ENCODE measurements at places on chromosomes 12 and 14. TPM values are rescaled to one million over a fixed set of nuclear protein-coding genes. Genes with fewer than 3 reads are reported as not detected.

Gene CEBPE
- total RNA-seq = not detected

GRCh38 chr12:31756977-31757420 lies 28.2 kb upstream of the AMN1 start:
- no peak for DNase-seq

Gene PPFIA2
- total RNA-seq = not detected

Gene EPYC
- not detected for total RNA-seq

GRCh38 chr12:103272949-103273348 lies 222.8 kb downstream of the C12orf42 start:
- no peak for DNase-seq

Gene PARP11
- 1.8 TPM for total RNA-seq

DNA sequence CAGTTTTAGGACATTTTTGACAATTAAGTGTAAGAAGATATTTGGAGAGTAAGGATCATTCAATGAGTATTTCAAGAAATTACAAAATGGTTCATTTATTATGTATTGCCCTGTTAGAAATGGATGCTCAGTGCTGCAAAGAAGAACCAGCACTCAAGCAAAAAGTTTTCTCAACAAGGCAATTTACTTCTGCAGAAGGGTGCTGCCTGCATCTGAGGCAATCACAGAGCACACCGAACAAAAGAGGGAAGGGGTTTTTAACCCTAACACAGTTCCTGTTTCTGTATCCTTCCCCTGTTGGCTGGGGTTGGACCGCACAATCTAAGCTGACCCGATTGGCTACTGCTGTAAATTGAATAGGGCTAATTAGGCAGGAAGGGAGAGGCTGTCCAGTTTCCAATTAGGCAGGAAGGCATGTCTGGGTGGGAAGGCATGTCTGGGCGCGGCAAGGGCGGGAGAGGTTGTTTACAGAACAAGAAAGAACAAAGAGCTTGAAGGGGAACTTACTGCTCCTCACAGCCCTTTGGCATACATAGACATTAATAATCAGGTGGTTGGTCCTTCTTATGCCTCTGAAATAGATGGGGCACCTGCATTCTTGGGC lies 41.4 kb downstream of the SPTSSA start:
- DNase-seq = no peak

DNA sequence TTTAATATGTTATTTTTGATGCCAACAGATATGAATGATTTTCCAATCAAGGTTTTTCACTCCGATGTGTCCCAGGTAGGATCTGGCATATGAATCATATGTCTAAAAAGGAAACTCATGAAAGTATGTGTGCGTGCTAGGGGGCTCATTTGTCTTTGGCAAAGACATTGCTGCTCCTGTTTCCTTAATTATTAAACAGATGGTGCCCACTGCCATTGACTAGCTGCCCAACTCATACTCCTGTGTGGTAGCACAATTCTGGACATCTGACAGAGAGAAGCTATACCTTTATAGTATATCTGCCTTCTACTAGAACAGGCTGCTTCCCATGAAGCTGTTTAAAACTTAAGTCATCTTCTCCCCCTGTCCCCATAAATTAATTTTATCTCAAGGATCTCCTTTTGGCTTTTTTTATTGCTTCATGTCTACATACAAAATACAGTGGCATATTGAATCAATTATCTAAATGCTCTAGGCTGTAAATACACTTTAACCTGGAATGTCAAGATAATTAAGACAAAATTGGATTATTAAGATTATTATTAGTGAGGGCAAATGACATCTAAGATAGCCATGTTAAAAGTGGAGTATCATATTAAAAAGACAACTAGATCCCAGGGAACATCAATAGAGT lies 1.4 kb upstream of the PDE3A start:
- no peak for DNase-seq

GRCh38 chr12:82099216-82099615 lies 259.0 kb downstream of the CCDC59 start:
- no peak for DNase-seq

Gene MYH6
- total RNA-seq = not detected

GRCh38 chr12:52083638-52083996 lies 4.1 kb downstream of the SMIM41 start:
- no peak for DNase-seq

DNA sequence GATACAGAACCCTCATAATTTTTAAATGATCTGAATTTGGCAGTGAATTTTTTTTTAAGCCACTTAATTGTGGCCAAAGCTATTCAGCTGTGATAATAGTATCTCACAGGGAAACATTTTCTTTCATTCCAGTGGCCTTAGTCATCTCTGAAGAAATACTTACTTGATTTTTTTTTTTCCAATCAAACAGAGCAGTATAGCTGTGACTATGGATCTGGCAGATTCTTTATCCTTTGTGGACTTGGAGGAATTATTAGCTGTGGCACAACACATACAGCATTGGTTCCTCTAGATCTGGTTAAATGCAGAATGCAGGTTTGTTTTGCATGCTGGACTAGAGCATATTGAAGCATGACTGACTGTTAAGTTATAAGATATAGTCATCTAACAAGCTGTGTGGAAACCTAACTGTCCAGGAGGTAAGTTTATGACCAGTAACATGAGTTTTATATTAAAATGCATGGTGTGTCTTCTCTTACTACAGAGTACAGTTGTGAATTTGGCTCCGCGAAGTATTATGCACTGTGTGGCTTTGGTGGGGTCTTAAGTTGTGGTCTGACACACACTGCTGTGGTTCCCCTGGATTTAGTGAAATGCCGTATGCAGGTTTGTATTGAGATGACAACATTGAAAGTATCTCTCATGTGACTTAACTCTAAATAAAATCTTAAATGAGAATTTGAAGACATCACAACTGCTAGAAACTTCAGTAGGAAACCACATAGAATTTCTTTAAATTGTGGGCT lies 1.9 kb downstream of the SLC25A3 start:
- no peak for DNase-seq

DNA sequence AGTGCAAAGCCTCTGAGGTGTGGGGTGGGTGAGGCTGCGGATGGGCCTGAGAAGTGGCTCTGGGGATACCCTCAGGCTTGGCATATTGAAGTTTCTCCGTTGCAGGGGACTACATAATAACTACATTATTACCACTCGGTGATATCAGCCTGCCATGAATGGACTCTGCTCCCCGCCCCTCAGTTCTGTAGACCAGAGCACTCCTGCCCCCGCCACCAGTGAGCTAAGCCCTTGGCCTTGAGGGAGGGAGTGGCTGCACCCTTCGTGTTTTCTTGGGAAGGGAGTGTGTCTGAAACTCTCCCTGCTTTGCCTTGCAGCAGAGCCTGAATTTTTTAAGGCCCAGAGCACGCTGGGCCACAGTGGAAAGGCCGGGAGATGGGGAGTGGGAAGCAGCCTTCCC lies 1.7 kb downstream of the ORAI1 start:
- no peak for DNase-seq

GRCh38 chr12:20631711-20632110 lies 63.4 kb upstream of the SLCO1C1 start:
- DNase-seq = no peak

Gene RESF1
- total RNA-seq = 74.9 TPM

- DNase-seq = no peak
These were observed 42.3 kb downstream of the ISCA2 start for GRCh38 chr14:74535756-74536325.

DNA sequence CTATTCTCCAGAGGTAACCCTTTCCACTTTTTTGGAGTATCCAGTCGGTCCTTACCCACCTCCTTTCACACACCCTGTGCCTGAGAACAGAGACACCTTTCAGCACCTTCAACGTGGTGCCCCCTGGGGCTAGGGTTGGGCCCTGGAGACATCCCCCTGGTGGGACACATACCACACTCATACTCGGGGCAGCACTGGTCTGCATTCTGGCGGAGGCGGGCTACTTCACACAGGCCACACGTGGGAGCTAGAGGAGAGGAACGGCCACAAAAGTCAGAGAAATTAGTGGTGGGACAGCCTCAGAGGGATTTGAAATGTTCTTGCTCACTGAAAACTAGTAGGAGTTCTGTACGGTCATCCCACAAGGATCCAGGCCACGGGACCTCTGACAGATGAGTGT lies 39.8 kb upstream of the ANO2 start:
- DNase-seq = no peak

DNA sequence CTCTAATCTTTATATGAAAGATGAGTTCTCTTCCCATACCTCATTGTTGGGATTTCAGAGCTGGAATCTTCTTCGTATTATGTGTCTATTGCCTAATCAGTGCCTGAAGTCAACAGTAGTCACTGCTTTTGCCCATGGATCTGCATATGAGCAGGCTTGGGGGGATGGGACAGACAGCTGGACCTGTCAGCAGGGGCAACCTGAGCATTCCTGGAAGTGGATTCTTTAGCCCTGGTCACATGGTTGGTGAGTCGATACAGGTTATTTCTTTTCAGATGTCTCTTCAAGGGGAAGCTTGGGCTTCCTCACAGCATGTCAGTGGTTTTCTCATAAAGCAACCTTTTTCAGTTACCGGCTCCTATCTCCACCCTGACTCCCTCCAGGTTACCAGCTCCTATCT lies 97.3 kb upstream of the RBM19 start:
- DNase-seq = no peak

Gene HOXC12
- 13.6 TPM for total RNA-seq

Gene TBX3
- total RNA-seq = 15.2 TPM

Gene OR4E2
- not detected for total RNA-seq

GRCh38 chr12:75960954-75961661 lies 70.5 kb downstream of the PHLDA1 start:
- DNase-seq = no peak

DNA sequence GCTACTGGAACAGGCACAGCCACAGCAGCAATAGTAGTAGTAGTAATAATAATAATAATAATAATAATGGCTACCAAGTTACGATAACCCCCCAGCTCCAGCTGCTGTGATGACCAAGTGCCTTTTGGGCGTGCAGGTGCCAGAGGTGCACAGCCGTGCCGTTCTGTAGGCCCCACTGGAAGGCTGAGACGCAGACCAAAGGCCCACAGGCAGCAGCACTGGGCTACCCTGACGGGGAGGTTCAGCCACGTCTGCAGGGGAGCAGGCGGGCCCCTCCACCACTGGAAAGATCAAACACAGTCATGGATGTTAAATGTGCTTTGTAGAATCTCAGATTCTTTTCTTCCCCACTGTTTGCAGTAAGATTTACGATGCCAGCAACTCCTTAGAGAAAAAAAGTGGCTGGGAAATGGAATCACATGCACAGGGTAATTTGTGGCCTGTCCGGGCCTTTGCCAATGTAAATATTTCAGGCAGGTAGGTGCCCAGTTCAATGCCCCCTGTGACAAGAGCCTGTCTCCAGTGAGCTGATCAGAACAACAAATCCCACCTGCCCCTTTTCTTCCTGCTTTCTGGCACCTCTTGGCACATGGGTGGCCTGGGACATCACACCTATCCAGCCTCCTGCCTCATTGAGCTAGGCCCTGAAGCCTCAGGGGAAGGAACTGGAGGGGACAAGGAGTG lies 32.6 kb downstream of the CCDC85C start:
- DNase-seq = no peak

GRCh38 chr12:58883576-58884334 lies 36.5 kb downstream of the LRIG3 start:
- DNase-seq = no peak

GRCh38 chr14:72783741-72784140 lies 110.2 kb downstream of the DPF3 start:
- peak; percentile 56 for DNase-seq

GRCh38 chr12:132562489-132563021 lies 47.8 kb downstream of the LRCOL1 start:
- DNase-seq = no peak

Gene APAF1
- 6.8 TPM for total RNA-seq

Gene RERG
- 16.5 TPM for total RNA-seq

DNA sequence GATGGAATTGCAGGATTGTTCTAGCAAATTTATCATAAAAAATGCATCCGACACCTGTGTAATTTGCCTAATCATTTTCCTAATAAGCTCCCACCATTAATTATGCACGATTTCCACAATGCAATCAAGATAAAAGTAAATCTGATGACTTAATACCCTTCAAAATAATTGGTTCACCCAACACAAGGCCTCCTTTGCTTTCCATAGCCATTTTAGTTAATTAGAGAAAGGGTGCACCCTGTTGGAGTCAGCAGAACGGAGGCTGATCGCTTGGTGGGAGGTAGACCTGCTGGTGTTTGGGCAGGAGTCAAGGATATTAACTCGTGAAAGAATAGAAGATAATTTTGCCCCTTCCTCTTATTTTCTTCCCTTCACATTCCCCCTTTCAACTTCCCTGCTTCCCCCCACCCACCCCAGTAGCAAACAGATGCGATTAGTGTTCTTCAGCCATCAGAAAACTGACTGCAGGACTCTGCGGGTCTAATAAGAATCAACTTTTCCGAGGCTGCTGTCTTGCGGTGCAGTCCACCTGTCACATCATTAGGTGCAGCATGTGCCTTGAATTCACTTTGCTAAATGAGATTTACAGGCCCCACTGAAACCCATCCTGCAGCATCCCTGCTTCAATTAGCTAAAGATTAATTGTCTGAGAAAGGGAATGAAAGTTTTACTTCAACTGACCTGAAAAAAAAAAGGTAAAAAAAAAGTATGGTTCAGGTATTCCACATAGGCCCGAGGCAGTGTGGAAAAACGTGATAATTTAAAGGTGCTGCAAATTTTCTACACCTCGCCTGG lies 553.7 kb upstream of the LMO3 start:
- no peak for DNase-seq

- no peak for DNase-seq
These were observed 93.0 kb downstream of the ALX1 start for GRCh38 chr12:85373045-85373444.

Gene PDE6H
- total RNA-seq = not detected

All from lower leg skin (tissue), 4 donors.